PC-3 (cell line): ENCODE measurements at places on chromosomes 2 and 18.
A peak's percentile ranks its signal among the peaks of the same experiment; 100 is the strongest.

DNA sequence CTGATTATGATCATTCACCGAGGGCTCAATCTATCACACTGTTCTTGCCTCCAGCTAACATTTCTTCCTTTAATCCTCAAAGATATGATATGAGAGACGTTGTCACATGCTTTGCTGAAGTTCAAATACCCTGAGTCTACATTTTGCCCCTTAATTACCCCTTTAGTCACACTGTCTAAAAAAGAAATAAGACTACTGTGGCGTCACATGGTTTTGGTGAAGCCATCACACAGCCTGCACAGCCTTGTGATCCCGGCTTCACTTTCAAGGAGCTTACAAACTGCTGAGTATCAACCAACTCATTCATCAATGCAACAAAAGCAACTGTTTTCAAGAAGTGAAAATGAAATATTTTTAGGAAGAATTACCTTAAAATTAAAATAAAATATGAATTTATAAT, 31.9 kb upstream of the SOCS6 start:
- no peak overlapping the region for H3K4me3 ChIP-seq
- no peak for DNase-seq
- no peak overlapping the region for H3K27ac ChIP-seq
- H3K36me3 ChIP-seq = no peaks in the 10 kb centered on the region

- no peak for DNase-seq
- H3K27me3 ChIP-seq = no peaks in the 10 kb centered on the region
Observed at GRCh38 chr18:56319953-56320352, 318.4 kb downstream of the TXNL1 start.

GRCh38 chr2:71215447-71215846, 11.5 kb downstream of the PAIP2B start:
- no peak overlapping the region for H3K4me3 ChIP-seq
- H3K27me3 ChIP-seq = no peaks in the 10 kb centered on the region
- peak; percentile 56 for DNase-seq
- H3K4me1 ChIP-seq = peaks cover 19% of the 10 kb centered on the region
- no peak overlapping the region for H3K27ac ChIP-seq
- no peaks in the 10 kb centered on the region for H3K36me3 ChIP-seq

- H3K4me1 ChIP-seq = peaks cover 16% of the 10 kb centered on the region; the same call in 1 of the 2 replicates
- H3K4me3 ChIP-seq = no peak overlapping the region
- no peak for DNase-seq
- no peak overlapping the region for H3K27ac ChIP-seq
- H3K27me3 ChIP-seq = no peaks in the 10 kb centered on the region
Observed at GRCh38 chr2:181817509-181817908, 74.0 kb upstream of the ITPRID2 start.

DNA sequence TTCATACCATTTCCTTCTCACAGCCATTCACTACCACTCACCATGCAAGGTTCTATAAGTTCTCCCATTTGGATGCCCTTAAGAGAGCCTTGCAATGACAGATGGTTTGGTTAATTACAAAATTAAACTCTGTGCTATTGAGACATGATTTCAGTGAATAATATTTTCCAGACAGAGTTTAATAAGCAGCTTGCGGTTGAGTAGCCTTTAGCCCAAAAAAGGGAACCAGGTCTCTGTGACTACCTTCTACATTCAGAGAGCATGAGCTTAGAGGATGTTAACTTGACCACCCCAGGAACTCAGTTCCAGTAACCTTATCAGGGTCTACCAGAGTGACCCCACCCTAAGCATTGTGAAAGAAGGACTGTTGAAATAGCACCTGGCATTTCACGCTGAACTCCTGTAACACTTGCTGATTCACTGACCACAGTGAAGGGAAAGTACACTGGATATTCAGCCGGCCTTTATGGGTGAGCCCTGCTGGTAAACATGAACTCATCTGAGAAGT, 1173.1 kb upstream of the ZEB2 start:
- H3K27ac ChIP-seq = peak overlapping the region; percentile 87
- H3K27me3 ChIP-seq = no peaks in the 10 kb centered on the region
- H3K4me1 ChIP-seq = peaks cover 22% of the 10 kb centered on the region
- no peak overlapping the region for H3K4me3 ChIP-seq

- H3K4me3 ChIP-seq = no peak overlapping the region
- no peak for DNase-seq
- no peaks in the 10 kb centered on the region for H3K27me3 ChIP-seq
- no peak overlapping the region for H3K27ac ChIP-seq
- no peaks in the 10 kb centered on the region for H3K4me1 ChIP-seq
Observed at GRCh38 chr2:72974436-72974754, 57.1 kb downstream of the EMX1 start.

- H3K4me3 ChIP-seq = no peak overlapping the region
- DNase-seq = no peak
- no peaks in the 10 kb centered on the region for H3K36me3 ChIP-seq
- H3K27me3 ChIP-seq = no peaks in the 10 kb centered on the region
- H3K4me1 ChIP-seq = no peaks in the 10 kb centered on the region
- H3K27ac ChIP-seq = no peak overlapping the region
Observed at GRCh38 chr2:147594038-147594437, 250.8 kb upstream of the ACVR2A start.

DNA sequence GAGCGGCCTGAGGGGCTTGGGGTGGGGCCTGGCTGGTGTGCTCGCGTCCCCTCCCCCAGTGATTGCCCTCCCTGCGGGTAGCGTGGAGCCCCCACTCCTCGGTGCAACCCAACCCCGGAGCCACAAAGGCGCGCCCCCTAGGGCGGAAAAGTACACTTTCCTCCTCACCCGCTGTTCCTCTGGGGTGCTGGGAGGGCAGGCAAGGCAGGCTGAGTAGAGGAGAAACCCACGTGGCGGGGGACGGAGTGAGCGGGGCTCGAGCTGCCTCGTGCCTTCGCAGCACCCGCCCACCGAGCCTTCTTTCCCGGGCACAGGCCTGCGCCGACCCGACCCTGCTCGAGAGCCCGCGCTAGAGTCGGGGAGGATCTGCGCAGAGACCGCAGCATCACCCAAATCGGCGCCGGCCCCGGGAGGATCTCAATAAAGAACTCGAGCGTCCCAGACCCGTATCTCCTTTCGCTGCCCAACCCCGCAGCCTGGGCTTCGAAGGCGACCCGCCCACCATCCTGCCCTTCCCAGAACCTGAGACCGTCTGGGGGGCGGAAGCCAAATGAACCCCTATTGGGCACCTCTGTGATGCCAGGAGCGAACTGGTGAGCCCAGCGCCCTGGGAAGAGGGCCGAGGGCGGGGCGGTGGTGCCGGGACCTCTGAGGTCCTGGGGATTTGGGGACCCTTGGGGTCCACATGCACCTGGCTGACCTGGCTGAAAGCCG, 1.5 kb downstream of the UCN start:
- 0 out of 2 replicates have a peak, but pooled peaks cover 4% of the 10 kb centered on the region for H3K4me1 ChIP-seq
- H3K4me3 ChIP-seq = no peak overlapping the region
- no peaks in the 10 kb centered on the region for H3K27me3 ChIP-seq
- no peak overlapping the region for H3K27ac ChIP-seq

DNA sequence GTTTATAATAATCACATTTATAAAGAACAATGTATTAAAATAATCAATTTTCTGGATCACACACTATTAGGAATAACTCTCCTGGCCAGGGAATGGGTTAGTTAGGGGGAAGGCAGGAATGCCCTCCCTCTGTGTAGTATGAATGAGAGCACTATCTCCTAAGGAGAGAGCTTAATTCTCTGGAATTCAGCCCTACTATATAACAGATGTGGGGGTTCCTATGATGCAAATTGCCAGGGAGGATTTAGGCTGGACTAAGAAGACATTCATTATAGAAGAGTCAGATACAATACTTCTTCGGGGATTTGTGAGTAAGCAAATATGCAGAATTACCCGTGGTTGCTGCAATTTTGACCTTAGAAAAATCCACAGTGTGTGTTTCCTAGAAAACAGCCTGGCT, 250.1 kb upstream of the VRK2 start:
- H3K27ac ChIP-seq = no peak overlapping the region
- no peak for DNase-seq
- no peak overlapping the region for H3K4me3 ChIP-seq

DNA sequence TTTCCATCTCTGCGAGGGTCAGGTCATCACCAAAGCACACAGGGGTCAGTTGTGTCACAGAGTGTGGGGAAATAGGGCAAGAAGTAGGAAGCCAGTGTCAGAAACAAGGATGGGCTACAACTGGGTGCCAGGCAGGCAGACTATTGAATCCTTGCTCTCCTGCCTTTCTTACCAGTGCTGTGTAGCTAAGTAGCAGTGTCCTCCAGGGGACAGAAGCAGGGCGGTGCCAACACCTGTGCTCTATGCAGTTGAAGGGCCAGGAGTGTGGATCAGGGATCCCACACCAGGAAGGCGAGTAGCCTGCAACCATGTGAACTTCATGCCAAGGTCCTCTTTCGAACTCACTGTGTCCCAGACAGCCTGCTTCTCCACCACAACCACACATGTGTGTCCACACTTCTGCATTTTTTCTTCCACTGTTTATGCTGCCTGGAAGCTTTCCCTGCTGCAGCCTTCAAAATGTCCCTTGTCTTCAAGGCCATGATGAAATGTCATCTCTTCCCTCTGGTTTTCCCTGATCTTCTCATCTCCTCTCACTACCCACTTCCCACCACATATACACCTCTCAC, 25.4 kb upstream of the REG3G start:
- no peak overlapping the region for H3K27ac ChIP-seq
- peaks cover 9% of the 10 kb centered on the region; the same call in 1 of the 2 replicates for H3K27me3 ChIP-seq
- no peak overlapping the region for H3K4me3 ChIP-seq
- H3K4me1 ChIP-seq = no peaks in the 10 kb centered on the region

GRCh38 chr18:3230401-3231334, 10.9 kb upstream of the MYOM1 start:
- peak; percentile 21 for DNase-seq
- H3K27me3 ChIP-seq = no peaks in the 10 kb centered on the region
- no peak overlapping the region for H3K4me3 ChIP-seq
- 0 out of 2 replicates have a peak, but pooled peaks cover under 1% of the 10 kb centered on the region for H3K4me1 ChIP-seq
- no peak overlapping the region for H3K27ac ChIP-seq

DNA sequence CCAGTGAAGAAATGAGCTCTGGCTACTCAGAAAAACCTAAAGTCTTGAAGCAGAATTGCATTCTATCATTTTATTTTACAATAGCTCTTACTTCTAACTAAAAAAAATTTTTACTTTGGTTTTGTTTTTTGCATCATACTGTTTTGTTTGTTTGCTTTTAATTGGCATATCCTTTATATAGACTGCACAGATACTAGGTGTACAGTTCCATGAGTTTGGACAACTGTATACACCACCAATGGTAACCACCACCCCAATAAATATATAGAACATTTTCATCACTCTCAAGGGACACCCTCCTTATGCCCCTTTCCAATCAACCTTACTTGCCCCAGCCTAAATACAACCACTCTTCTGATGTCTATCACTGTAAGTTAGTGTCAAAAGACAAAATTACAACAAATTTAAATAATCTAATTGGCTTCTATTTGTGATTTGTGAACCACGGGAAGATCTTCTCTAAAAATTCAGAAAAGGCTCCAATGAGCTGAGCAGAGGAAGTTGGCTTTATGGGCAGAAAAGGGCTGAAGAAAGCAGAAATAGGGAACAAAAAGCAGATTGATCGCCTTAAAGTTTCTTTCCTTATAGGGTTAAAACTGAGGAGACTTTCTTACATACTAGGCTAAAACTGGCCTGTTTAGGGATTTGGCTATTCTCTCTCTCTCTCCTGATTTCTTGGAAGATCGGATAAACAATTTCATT, 22.2 kb upstream of the SOS1 start:
- no peaks in the 10 kb centered on the region for H3K27me3 ChIP-seq
- no peak for DNase-seq
- no peaks in the 10 kb centered on the region for H3K36me3 ChIP-seq
- no peak overlapping the region for H3K27ac ChIP-seq
- peaks cover 15% of the 10 kb centered on the region for H3K4me1 ChIP-seq
- H3K4me3 ChIP-seq = no peak overlapping the region

GRCh38 chr18:3238742-3239141, 8.9 kb upstream of the MYL12A start:
- peak; percentile 25 for DNase-seq
- peaks cover 13% of the 10 kb centered on the region for H3K4me1 ChIP-seq
- no peaks in the 10 kb centered on the region for H3K27me3 ChIP-seq
- H3K27ac ChIP-seq = no peak overlapping the region
- H3K4me3 ChIP-seq = no peak overlapping the region

DNA sequence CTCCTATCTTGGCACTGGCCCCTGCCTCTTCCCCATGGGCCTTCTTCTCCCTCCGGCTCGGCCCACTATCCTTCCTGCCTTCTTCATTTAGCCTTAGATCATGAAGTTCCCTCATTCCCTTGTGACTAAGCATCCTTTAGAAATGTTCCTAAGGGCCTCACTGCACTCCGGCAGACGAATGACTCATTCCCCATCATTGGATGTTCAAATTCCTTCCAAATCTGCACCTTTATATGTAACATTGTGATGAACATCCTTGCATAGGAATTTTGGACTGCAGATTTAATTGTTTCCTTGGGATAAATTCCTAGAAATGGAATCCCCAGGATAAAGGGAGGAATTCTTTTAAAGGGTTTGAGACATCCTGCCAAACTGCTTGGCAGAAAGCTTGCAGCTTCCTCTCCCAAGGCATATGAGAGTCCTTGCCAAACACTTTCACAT, 19.0 kb downstream of the CRACDL start:
- H3K27ac ChIP-seq = 0 out of 2 replicates have a peak overlapping the region, but pooled peaks have one; percentile 10
- H3K4me1 ChIP-seq = peaks cover 44% of the 10 kb centered on the region
- H3K36me3 ChIP-seq = no peaks in the 10 kb centered on the region
- H3K27me3 ChIP-seq = no peaks in the 10 kb centered on the region
